ENCODE measurements at places on chromosomes 5 and 9.

- DNase-seq, result no peak
These were observed 6.9 kb downstream of the CCL19 start for GRCh38 chr9:34684145-34684544.

DNA sequence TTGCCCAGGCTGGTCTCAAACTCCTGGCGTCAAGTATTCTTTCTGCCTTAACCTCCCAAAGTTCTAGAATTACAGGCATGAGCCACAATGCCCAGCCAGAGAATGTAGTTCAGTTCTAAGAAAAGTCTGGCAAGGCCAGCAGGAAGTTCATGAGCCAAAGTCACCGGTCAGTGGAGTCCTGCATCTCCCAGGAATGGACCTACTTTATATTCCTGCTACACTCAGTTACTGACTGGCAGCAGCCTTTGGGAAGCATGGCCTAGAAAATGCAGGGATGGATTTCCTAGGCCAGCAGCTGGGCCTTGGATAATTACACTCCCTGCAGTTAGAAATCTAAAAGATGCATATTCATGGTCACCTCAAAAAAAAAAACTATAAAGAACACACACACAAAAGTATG lies 135.7 kb downstream of the CAAP1 start:
- DNase-seq, result no peak

GRCh38 chr5:1432296-1432695 lies 12.9 kb downstream of the SLC6A3 start:
- no peak for DNase-seq

GRCh38 chr9:129875181-129875611 lies 39.9 kb downstream of the USP20 start:
- DNase-seq, result no peak

GRCh38 chr5:154319736-154320135 lies 126.1 kb upstream of the SAP30L start:
- DNase-seq, result no peak

GRCh38 chr5:34728236-34728635 lies 72.1 kb downstream of the RAI14 start:
- no peak for DNase-seq

GRCh38 chr5:88884608-88884877 lies 1.6 kb upstream of the MEF2C start:
- no peak for DNase-seq

DNA sequence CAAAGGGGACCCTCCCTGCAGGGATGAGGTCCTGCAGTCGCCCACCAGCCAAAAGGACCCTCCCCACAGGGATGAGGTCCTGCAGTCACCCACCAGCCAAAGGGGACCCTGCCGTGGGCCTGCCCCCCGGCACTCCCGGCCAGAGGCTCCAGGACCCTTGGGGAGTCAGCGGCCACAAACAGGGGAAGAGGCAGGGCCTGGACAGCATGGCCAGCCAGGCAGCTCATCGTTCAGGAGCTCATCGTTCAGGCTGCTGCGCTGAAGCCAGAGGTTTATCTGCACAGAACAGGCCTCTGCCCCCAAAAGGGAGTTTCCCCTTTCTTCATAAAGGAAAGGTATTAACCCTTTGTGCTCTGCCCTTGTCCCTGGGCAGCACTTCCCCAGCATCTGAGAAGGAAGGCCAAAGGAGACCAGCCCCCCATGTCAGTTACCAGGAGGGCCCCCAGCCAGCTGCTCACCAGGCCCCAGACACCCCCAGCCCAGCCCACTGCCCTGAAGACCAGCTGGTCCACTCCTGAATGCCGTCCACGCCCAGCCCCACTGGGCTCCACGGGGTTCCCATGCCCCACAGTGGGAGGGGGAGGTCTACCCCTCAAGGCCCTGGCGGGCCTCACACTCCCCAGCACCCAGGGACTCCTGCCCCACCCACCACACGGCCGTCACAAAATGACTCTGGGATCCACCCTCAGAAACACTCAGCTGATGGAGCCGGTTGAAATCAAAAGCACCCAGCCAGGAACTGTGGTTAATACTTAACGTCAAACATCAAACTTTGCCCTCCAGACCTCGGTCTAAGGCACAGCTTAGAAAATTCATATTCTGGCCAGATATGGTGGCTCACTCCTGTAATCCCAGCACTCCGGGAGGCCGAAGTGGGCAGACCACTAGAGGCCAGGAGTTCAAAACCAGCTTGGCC lies 6.3 kb downstream of the SLC12A7 start:
- peak; percentile 92 for DNase-seq

- no peak for DNase-seq
These were observed 136.4 kb downstream of the FSTL4 start for GRCh38 chr5:133475986-133476385.

DNA sequence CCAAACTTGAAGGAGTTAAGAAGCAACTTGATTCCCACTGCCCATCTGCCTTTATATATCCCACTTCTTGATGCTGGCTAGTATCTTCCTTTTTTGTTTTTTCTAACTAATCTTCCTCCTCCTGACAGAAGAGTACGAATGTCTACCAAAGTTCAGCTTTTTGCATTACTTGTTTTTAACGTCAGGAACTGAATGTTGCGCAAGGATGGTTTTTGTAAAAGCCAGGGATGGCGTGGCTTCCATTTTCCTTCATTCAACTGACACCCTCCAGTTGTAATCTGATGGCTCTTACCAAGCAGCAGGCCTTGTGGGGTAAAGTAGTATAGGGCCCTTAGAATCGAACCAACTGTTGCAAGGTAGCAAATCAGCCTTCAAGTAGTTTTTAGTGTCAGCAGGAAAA lies 70.8 kb upstream of the GPR151 start:
- no peak for DNase-seq

DNA sequence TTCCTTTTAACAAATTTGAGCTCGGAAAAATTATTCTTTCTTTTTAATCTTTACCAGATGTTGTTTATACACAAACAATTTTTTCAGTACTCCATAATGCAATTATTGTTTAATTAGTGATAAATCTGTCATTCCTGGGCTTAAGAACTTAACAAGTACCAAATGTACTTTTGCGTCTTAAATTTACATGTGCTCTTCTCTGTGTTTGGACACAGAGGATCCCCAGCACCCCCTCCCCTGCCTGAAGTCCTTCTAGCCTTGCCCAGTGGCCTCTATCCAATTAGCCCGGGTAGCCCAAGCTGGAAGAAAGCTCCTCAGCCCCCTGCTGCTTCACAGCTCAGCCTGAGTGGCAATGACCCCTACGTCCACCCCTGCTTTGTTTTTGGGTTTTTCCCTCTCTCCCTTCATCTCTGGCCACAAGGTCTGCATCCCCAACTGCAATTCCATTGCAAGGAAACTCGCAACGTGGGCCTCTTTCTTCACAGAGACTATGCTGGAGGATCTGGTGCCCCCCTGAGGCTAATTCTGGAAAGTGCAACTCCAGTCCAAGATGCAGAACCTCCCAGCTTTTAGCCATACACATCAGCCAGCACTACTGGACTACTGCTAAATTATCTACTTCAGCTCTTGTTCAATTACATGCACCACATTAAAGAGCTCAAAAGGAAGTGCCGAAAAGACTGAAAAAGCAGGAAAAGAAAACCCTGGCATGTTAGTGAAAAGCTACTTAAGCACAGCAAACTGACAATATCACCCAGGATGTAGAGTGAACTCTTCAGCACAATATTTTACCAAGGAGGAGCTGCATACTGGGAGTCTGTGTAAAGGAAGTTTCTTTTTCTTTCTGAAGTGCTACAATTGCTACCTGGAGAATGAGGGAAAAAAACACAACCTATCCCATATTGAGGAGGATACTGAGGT lies 186.2 kb downstream of the FANCC start:
- DNase-seq, result peak; percentile 82

Data from colonic mucosa (tissue), 4 donors.